ENCODE measurements at places on chromosomes 3 and 15.
A peak's percentile ranks its signal among the peaks of the same experiment; 100 is the strongest.

DNA sequence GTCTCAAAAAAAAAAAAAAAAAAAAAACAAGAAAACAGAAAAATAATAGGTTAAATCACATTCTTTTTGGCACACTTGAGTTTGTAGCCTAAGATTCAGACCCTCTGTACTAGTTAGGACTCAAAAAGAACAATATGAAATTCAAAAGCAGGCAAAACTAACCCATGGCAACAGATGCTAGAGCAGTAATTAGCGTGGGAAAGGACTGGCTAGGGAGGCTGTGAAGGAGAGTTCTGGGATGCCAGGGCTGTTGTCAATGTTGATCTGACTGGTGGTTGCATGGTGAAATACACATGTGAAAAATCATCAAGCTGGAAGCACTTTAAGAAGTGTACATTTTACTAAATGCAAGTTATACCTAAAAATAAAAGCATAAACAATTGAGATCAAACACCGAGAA lies 35.6 kb downstream of the KLHL6 start:
- DNase-seq: no peak

- no peak for DNase-seq
Observed at GRCh38 chr15:97953748-97954147, 6.8 kb upstream of the ARRDC4 start.

DNA sequence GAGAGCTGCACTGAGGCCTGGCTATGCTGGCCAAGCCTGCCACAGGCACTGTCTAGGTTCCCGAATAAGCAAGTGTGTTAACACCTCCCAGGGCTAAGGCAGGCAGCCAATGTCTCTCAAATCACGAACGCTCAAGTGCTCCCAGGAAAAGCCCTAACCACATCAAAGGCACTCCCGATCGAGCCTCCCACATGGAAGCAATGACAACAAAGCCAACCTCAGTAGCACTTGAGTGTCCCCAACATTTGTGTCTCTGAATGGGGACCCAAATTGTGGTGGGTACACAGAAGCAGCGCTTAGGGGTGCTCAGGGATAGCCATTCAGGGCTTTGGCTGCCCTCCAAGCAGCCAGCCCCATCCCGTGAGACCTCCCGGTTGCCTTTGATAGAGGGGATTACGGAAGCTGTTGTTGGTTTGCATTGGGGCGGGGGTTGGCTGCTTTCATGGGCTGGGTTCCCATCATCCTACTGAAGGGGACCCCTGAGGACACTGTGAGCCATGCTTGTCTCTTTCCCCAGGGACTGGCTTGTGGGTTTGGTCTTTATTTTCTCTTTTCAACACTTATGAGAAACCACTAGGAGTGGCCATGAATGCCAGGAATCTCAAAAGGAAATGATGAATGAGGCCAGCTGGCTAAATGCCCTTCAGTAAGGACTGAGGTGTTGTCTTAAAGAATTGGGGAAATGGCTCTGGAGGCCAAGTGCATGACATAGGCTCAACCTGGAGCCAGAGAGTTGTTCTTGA lies 234.1 kb upstream of the FEZF2 start:
- no peak for DNase-seq

DNA sequence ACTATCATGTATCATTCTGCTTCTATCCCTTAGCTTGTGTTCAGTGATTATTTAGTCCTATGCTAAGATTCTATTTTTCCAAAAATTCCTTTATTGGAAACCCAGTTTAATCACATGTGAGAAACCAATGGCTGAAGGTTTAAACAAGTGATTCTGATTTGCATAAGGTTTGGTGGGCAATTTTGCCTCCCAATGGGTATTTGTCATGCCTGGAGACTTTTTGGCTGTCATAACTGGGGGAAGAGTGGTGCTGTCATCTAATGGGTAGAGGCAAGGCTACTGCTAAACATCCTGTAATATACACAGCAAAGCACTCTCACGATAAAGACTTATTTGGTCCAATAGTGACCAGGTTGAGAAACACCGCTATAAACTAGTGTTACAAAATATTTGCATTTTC lies 148.7 kb downstream of the ALCAM start:
- no peak for DNase-seq

GRCh38 chr3:156472150-156472549 lies 82.8 kb downstream of the SSR3 start:
- DNase-seq: no peak

DNA sequence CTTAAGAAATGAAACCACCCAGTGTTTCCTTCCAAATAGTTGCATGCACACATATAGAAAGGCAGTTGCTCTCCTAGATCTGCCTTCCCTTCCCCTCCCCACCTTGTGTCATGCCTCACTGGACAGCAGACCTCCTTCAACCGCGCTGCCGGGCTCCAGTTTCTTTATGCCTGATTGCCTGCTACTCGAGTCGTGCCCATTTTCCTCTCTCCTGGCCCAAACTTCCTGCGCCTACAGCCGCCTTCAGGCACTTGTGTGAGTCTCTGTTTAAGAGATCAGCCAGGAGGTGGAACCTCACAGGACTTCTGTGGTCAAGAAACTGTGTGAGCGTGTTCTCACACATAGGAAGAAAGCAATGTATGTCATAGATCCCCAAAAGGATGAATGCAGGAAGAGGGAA lies 8.8 kb upstream of the FAM107A start:
- no peak for DNase-seq

DNA sequence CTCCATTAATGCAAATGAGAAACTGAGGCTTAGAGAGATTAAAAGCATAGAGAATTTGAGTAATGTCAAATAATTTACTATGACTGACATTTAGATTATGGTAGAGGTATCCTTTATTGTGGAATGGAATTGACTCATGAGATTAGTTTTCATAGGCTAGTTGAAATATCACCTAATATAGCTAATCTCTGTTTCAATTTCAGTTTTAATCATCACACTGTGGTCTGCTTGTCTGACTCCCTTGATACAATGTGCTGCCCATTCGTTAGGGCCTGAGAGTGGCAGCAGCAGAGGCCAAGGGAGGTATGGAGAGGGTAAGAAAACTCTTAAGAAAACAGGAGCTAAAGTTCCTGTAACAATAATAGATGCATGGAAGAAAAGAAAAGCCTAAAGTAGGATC lies 13.2 kb upstream of the ZBTB20 start:
- no peak for DNase-seq

DNA sequence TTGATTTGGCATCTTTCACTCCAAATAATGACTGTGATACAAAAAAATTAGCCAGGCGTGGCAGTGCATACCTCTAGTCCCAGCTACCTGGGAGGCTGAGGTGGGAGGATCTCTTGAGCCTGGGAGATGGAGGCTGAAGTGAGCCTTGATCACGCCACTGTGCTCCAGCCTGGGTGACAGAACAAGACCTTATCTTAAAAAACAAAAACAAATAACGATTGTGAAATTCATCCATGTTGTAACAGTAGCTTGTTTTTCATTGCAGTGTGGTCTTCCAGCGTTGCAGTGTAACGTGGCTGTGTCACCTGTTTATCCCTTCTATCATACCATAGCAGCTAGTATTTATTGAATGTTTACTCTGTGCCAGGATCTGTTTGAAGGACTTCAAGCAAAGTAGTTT lies 120.9 kb downstream of the ITPR1 start:
- no peak for DNase-seq

DNA sequence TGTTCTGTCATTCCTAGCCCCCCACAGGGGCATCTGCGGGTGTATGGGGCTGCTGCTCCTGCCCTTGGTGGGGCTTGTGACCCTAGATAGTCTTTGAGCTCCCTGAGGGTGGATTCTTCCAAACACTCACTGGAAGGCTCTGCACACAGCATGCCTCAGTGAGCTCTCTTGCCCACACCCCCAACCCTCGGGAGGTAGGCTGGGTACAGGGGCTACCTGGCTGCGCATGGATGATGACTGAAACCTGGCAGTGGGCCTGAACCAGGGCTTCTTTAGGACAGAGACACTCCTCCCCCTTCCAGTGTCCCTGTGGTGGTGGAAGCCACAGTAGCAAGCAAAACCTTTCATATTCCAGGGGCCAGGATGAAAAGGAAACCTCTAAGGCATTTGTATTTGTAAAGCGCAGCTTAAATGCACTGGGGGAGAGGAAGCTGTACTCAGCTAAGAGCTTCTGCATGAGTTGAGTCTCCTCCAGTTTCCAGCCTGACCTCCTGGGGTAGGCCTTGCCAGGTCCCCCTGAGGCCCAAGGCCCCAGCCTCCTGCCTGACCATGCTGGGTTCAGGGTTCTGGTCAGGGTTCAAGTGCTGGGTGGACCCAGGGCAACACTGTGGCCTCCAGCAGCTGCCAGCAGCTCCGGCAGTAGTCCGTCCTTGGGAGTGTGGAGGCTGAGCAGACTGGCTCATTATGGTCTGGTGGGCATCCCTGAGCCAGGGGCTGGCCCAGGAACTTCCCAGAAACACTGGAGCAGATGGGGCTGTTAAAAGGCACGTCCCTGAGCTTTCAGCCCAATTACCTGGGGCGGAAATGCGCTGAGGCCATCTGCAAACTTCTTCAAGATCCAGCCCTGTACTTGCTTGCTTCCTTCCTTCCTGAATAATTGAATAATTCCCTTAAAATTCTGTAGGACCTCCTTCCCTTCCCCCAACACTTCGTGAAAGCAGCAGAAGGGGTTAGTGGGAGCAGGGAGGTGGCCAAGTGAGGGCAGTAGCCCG lies 89.7 kb downstream of the HMG20A start:
- DNase-seq: no peak

DNA sequence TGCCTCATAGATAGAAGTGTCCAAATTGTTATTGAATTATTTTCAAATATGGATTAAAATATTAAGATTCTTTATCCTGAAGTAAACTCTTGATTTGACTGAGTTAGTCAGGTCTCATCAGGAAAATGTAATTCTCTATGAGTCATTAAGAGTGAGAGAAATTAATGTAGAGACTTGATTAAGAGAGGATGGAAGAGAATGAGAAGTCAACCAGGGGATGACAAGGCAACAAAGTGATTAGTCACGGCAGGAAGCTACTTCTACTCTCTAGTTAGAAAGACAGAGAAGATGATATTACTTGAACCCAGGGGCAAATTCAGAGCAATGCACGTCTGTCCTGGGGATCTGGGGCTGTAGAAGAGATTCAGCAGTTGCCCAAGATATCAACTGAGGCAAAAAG lies 202.5 kb downstream of the LSAMP start:
- DNase-seq: no peak

DNA sequence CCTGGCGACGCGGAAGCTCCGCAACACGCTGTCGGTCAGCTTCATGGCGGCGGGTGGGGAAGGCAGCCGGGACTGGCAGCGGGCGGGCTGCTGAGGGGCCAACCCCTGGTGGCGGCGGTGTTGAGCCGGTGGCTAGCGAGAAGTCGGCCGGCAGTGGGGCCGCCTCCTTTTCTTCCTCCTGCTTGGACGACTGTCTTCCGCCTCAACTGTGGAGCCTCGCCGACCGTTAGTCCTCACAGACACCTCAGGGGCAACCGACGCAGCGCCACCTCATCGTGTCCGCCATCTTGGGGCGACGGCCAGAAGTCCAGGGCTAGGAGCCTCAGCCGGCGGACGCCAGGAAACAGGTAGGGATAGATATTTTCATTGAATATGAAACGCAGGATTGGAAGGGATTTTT lies 875.1 kb downstream of the NSUN3 start:
- DNase-seq: no peak

DNA sequence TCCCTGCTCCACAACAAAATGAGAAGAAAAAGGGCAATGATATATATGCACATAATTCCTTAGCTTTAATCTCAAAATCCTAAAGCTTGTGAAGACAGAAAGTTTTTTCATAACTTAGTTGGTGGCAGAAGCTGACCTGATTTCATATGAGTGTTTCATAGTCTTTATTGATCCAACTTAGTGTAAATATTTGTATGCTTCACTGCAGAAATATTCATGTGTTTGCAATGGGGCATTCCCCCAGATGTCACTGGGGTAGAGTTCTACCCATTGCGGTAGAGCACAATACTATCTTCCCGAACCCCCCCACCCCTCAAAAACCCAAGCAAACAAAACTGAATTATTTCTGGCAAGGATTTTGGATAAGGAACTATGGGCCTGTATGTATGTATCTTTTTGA lies 221.2 kb downstream of the THRB start:
- DNase-seq: no peak

GRCh38 chr3:10502185-10502880 lies 3.1 kb downstream of the ATP2B2 start:
- no peak for DNase-seq

GRCh38 chr3:126536126-126536525 lies 12.2 kb downstream of the CHST13 start:
- DNase-seq: no peak

DNA sequence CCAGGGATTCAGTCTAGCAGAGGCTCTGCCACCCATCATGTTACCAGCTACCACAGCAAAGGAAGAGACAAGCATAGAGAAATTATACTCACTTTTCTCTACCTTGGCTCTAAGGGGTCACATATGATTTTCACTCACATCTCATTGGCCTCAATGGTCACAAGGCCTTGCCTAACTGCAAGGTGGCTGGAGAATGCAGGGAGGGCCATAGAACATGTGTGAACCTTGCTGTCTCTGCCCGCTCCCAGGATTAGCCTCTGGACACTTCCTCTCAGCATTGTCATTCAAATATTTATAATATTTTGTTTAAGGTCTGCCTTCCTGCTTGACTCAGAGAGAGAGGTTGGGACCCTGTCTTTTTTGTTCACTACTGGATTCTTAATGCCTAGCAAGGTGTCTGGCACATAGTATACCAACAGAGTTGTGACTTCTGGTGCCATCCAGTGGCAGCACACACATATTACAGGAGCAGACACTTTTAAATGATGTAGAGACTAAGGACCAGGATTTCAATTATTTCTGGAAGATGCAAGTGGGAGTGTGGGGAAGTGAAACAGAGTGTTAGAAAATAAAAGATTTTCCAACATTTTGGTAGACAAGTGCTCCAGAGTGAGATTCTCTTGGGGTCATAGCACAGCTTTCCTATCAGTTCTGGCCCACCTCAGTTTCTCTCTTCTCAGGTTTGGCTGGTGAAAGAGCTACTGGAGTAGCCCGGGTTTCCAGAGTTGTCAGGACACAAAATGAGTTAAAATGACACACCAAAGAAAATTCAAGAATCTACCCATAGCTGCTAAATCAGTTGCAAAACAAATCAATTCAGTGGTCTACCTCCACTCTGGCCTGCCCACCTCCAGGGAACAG lies 119.0 kb upstream of the RASGRP1 start:
- DNase-seq: peak; percentile 50

DNA sequence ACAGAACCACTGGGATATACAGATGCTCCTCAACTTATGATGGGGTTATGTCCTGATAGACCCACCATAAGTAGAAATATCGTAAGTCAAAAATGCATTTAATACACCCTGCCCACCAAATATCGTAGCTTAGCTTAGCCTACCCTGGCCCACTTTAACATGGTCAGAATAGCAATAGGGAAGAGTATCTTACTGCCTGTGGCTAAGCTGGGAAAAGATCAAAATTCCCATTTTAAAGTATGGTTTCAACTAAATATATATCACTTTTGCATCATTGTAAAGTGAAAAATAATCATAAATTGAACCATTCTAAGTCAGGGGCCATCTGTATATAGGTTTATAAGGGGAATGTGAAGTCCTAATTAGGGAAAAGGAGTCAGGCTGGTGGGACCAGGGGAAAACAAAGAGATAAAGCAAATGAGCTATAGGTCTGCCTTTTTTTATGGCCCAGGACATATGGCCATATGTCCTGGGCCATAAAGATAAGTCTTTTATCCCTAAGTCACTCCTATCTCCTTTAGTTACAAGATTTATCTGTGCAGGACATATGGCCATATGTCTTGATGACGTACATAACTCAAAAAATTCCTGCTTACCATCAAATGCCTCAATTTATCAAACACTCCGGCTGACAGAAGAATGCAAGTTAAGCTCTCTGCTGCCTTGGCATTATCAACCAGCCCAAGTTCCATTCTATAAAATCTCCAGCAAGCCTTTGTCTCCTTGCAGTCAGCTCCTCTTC lies 11.2 kb downstream of the RTP3 start:
- no peak for DNase-seq

- DNase-seq: no peak
Observed at GRCh38 chr3:137709011-137709601, 55.0 kb upstream of the SOX14 start.

Measured in T-helper 9 cell (primary cell).